ENCODE measurements at places on chromosomes 4 and X.
A peak's percentile ranks its signal among the peaks of the same experiment; 100 is the strongest.

- DNase-seq = no peak
Observed at GRCh38 chrX:106588801-106589200, 23.0 kb upstream of the RADX start.

DNA sequence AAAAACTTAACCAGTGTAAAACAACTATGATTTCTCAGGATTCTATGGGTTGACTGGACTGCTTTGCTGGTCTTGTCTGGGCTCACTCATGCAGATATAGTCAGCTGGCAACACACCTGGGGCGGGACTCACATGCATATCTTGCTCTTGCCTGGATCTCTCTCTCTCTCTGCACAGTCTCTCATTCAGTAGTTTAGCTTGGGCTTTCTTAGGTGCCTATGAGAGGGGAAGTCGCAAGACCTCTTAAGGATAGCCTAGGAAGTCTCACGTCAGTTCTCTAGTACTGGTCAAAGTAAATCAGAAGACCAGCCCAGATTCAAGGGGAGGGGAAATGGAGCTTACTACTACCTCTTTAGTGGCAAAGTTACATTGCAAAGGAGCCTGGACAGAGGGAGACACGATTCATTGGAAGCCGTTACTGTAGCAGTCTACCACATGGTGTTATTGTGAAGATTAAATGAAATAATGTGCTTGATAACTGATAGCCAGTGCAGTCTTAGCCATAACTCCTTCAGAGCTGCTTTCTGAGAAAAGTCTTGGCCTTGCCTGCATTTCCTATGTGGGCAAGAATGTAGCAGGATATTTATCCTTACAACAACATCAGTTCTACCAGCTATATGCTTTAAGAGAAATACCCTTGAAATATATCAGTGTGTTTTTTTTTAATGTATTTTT is 2.1 kb downstream of the COPS4 start:
- no peak for DNase-seq

GRCh38 chr4:33437406-33437805 is 2717.2 kb downstream of the PCDH7 start:
- DNase-seq = no peak

- peak; percentile 27 for DNase-seq
Observed at GRCh38 chr4:47031011-47031678, at the start of gene GABRB1. Gene GABRB1, plus strand, starts transcription at chr4:47031567.

DNA sequence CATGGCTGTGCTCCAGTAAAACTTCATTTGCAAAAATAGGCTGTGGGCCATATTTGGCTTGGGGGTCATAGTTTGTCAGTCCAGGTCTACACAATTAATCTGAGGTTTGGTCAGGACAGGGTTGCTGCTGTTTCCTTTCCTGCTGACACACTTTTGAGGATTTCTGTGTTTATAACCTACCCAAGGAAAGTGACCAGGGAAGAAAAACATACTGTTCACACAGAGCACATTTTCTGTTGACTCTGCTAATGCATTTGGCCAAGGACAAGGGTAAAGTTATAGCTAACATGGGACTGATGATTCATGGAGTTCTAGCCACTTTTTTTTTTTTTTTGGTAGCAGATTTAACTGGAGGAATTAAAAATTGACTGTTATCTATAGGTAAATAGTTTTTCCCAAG is 43.9 kb upstream of the GEMIN8 start:
- DNase-seq = peak; percentile 59

GRCh38 chrX:96244955-96245354 is 439.7 kb upstream of the DIAPH2 start:
- no peak for DNase-seq

DNA sequence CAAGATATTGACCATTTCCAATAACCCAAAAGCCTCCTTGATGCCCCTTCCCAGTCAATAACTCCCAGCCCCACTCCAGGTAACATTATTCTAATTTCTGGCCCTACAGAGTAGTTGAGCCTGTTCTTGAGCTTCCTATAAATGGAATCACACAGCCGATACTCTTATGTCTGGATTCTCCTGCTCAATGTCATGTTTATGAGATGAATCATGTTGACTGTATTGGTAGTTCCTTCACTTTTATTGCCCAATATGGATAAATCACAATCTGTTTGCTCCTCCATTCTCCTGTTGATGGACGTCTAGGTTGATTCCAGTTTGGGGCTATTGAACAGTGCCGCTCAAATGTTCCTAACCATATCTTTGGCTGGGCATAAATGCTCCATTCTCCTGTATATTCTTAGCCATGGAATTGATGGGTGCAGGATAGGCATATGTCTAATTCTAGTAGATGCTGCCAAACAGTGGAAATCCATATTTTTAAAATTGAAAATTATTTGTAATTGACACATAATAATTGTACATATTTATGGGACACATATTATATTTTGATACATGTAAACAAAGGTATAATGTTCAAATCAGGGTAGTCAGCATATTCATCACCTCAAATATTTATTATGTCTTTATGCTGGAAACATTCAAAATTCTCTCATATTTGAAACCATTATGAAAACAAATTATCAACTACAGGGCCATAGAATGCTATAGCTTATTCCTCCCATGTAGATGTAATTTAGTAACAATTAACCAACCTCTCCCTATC is 40.5 kb upstream of the SLC2A9 start:
- DNase-seq = peak; percentile 45

DNA sequence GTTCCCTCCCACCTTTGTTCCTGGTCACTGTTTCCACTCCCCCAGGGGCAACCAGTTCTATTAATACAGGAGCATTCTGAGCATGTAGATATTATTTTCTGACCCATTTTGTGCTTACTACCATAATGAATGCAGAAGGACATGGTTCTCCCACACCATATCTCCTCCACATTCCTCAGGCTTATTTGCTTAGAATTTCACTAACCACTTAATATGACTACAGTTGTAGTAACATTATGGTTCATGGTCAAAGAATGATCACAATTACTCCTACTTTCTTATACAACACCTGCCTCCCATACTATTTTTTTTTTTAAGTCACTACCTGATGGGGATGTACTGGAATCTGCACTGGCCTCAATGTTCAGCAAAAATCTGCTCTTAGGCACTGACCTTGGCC is 7.5 kb upstream of the FAM184B start:
- DNase-seq = no peak

DNA sequence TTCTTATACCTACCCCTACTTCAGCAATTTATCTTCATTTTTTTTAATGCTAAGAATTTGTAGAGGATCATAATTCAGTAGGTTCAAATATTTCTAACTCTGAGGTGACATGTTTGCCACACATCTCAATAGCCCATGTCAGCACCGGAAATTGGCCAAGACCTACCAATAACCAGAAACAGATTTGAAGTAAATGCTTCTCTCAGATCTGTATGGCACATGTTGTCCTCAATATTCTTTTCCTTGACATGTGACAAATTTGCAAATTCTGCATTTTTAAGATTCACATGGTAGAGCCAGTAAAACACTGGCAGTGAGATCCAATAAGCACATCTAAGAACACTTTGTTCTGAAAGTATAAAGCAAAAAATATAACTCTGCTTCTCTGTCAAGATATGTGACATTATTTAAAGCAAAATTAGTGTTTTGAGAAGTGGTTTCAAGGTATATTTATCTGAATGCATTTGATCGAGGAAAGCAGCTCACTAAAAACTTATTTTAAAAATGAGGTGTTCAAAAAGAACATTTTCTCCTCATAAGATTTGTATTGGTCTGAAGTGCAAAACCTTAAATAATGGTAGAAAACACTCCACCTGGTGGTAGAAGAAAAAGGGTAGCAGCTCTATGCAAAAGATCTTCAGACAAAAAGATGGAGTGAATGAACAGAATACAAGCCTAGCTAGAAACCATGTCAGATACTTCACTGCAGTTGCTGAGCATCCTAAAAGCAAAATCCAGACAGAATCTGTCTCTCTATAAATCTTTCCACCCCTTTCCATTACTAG is 513.8 kb upstream of the FAM241A start:
- peak; percentile 38 for DNase-seq

DNA sequence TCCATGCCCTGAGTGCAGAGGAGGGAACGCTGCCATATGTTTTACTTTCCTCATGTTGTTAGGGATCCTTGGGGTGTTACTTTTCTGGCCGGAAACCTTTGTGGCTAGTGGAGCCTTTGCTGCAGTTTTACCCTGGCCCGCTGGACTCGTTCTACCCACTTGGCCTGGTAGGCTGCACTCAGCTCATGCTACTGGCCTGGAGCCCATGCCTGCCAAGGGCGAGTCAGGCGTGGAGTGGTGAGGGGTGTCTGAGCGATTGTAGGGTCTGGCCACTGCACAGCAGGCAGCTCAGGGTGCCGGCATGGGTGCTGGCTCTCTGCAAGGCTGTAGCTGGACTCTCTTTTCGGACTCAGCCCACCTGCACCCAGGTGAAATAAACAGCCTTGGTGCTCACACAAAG is 41.4 kb upstream of the IL9R start:
- DNase-seq = no peak

DNA sequence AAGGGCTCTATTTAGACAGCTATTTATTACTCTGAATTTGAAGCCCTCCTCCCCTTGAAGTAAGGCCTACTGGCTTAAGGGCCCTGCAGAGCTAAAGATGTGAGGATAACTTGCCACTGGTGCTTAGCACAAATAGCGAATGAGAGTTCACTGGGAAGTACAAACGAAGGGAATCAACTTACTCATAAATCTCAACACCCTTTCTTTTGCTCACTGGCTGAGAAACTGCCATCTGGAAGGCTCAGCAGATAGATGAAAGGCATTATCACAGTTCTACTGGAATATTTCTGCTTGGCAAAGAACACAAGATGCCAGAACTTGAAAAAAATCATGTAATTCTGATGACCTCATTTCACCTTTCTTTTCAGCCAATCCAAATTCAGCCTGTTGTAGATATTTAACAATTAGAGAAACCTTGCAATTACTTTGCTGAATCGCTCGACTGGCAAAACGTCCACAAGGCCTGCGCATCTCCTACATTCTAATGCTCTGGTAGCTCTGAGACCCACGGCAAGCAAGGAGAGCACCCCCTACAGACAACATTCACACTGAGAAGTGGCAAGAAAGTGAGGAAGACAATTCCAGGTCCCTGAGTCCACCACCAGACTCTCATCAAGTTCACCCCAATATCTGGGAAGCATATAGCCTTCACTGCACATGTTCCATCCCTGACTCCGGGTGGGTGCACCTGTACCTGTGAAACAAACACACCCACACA is 27.5 kb downstream of the TSPAN5 start:
- peak; percentile 52 for DNase-seq

DNA sequence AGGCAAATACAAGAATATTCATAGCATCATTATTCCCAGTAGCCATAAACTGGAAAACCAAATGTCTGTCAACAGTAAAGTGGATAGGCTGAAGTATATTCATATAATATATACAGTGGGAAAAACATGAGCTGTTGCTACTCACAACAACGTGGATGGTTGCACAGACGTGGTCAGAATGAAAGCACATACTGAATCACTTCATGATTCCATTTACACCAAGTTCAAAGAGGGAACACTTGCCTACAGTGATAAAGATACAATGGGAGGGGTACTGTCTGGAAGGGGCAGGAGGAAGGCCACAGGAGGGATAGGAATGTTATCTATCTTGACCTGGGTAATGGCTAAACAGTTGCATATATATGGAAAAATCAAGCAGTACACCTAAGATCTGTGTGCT is 25.3 kb downstream of the APBB2 start:
- DNase-seq = no peak

GRCh38 chr4:154390324-154390723 is 101.3 kb downstream of the DCHS2 start:
- peak; percentile 5 for DNase-seq

DNA sequence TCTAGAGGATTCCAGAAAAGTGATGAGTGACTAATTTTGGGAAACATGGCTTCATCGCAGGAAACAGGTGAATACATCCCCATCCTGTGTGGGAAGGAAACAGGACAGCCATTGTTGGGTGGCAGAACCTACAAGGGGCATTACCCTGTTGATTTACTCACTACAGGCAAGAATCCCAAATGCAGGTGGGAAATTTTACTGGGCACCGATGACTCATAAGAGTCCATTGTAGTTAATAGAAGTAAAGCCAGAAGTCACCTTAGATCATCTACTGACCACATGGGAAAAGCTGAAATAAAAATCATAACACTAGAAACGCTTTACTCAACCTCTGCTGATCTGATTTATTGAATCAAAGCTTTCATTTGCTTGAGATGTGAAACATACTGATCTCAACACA is 136.4 kb downstream of the TRIML1 start:
- no peak for DNase-seq

DNA sequence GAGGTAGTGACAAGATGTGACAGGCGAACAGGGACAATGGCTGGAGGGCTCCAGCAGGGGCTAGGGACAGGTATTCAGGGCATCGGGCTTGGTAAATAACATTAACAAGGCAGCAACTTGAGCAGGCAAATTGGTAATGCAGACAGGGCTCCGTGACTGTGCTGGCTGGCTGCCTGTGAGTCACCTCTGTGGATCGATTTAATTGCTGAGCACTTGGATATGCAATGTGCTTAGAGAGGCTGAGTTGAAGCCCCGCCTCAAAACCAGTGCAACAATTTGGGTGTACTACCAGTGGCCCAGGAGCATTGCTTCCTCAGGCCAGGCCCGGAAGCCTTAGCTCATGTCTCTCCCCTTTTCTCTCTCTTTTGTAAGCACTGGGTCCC is 19.5 kb downstream of the CNGA2 start:
- DNase-seq = peak; percentile 79

- peak; percentile 48 for DNase-seq
Observed at GRCh38 chr4:153223930-153224329, 19.7 kb downstream of the TRIM2 start.

DNA sequence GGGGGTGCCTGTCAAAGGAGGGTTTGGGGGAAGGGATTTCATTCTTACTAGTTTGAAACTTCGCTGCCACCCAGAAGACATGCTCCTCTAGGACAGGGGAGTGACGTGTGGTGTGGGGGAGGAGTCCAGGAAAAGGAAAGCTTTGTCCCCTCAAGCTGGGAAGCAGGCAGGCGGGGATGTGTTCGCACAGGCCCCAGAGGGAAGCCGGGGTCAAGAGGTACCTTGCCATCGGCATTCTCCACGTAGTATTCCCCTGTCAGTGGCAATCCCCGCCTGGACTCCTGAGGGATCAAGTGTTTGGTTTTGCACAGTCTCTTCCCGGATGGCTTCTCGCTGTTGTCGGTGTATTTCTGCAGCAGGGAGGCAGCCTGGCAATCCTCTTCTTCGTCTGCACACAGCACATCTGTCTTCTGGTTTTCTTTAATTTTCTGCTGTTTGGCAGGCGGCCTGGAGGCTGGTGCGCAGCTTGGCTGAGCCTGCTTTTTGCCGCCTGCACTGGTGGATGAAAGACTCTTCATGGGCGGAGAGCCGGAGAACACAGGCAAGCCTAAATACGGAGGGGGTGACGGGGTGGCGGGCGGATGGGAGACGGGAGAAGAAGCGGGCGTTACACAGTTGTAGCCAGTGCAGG is 35.1 kb downstream of the BCOR start:
- DNase-seq = no peak

- DNase-seq = no peak
Observed at GRCh38 chrX:33589316-33589715, 378.0 kb upstream of the DMD start.

GRCh38 chr4:129364747-129365452 is 268.9 kb downstream of the C4orf33 start:
- DNase-seq = no peak

GRCh38 chrX:78923198-78924015 is 21.8 kb upstream of the P2RY10 start:
- peak; percentile 16 for DNase-seq

- DNase-seq = no peak
Observed at GRCh38 chr4:13994016-13994415, 366.5 kb upstream of the BOD1L1 start.

- no peak for DNase-seq
Observed at GRCh38 chrX:18666614-18667013, 5.3 kb downstream of the RS1 start.

GRCh38 chr4:79964400-79965211 is 108.4 kb downstream of the ANTXR2 start:
- no peak for DNase-seq

GRCh38 chr4:70313736-70314135 is 21.0 kb upstream of the CABS1 start:
- DNase-seq = no peak

Data from fibroblast of mammary gland (primary cell).